NCI-H510A (cell line): ENCODE measurements at places on chromosomes 3 and 15.

- DNase-seq, result no peak
Measured at GRCh38 chr3:50417637-50418033, 58.3 kb upstream of the TMEM115 start.

GRCh38 chr3:32531010-32531647, 28.5 kb upstream of the CMTM6 start:
- no peak for DNase-seq

- DNase-seq, result no peak
Measured at GRCh38 chr15:73905225-73905827, 20.9 kb upstream of the LOXL1 start.

DNA sequence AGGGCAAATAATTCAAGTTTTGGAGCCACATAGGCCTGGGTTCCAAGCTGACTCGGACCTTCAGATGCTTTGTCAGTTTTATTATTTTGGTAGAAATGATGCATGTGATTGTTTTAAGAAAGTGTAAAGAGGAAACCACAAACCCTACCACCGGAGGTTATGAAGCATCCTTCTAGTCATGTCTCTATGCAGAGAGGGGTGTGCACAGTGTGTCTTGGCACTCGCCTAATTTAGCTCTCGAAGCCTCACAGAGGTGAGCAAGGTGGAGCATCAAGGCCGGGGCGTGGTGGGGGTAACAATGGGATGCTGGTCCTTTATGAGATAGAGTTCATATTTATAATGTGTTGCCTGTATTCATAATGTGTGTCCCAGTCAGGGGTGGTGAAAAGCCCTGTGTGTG, 63.7 kb upstream of the SMAD6 start:
- DNase-seq, result no peak

GRCh38 chr3:156608601-156609514, 53.9 kb upstream of the SSR3 start:
- no peak for DNase-seq

DNA sequence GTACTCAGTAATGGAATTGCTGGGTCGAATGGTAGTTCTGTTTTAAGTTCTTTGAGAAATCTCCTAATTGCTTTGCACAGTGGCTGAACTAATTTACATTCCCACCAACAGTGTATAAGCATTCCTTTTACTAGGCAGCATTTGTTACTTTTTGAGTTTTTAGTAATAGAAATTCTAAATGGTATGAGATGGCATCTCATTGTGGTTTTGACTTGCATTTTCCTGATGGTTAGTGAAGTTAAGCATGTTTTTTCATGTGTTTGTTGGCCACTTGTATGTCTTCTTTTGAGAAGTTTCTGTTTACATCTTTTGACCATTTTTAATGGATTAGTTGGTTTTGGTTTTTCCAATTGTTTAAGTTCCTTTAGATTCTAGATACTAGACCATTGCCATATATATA, 28.4 kb downstream of the TP63 start:
- DNase-seq, result no peak

GRCh38 chr15:95113041-95113440, 881.7 kb downstream of the MCTP2 start:
- DNase-seq, result no peak

- no peak for DNase-seq
Measured at GRCh38 chr3:63931290-63931689, 19.1 kb upstream of the SCAANT1 start.

DNA sequence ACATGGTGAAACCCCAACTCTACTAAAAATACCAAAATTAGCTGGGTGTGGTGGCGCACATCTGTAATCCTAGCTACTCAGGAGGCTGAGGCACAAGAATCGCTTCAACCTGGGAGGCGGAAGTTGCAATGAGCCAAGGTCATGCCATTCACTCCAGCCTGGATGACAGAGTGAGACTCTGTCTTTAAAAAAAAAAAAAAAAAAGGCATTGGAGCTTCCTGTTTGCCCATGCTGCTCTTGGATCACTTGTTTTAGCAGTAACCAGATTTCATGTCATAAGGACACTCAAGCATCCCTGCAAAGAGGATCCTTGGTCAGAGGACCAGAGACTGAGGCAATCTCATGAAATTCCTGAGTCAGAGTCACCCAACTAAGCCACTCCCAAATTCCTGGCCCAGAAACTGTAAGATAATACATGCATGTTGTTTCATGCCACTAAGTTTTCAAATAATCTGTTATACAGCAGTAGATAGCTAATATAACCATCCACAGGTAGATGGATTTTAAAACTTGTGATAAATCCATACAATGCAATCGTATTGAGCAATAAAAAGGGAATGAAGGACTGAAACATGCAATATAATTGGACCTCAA, 82.0 kb upstream of the XXYLT1 start:
- no peak for DNase-seq

DNA sequence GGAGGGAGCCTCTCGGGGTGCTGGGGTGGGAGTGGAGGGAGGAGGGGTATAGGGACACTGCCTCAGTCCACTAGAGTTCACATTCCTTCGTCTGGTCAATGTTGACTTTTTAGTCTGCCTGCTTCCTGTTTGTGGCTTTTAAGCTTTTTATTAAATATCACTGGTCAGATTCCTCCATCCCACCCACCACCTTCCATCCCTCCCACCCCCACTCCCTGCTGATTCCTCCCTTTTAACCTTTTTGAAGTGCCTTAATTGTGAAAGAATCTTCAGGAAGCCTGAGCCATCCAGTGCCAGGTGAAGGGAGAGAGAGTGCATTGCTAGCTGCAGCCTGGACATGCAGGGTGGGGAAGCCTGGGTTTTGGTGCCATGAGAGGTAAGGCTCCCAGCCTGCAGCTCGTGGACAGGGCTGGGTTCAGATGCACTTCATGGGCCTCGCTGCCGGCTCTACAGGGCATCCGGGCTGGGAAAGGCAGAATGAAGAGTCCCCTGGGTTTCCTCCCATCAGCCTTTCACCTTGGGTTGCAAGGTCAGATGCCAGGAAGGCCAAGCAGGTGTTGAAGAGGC, 105.9 kb downstream of the DNAJB8 start:
- no peak for DNase-seq

GRCh38 chr15:99443056-99443756, 122.6 kb upstream of the MEF2A start:
- DNase-seq, result no peak

GRCh38 chr3:159832024-159832423, 156.6 kb upstream of the IL12A start:
- DNase-seq, result no peak

- no peak for DNase-seq
Measured at GRCh38 chr15:39937696-39938095, 3.8 kb downstream of the EIF2AK4 start.

- DNase-seq, result no peak
Measured at GRCh38 chr3:4503050-4503449, 9.9 kb downstream of the ITPR1 start.

DNA sequence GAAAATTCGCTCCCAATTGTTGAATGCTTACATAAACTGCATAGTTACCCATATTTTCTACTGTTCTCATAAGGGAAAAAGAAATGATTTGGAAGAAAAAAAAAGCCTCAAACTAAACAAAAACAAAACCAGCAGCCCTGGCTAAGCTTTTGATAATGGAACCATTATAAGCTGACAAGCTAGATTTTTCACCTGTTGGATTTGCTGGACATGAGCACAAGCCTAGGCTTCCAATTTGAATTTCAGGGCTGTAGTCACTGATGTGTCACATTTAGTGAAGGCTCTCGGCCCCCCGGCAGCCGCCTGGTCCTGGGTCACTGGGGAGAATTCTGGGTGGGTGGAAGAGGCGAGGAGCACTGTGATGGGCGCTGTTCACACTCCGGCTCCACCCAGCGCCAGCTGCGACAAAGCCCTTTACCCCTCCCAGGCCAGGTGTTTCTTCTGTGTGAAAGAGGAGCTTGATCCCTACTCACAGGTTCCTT, 4.6 kb downstream of the FBXL22 start:
- DNase-seq, result peak; percentile 18

DNA sequence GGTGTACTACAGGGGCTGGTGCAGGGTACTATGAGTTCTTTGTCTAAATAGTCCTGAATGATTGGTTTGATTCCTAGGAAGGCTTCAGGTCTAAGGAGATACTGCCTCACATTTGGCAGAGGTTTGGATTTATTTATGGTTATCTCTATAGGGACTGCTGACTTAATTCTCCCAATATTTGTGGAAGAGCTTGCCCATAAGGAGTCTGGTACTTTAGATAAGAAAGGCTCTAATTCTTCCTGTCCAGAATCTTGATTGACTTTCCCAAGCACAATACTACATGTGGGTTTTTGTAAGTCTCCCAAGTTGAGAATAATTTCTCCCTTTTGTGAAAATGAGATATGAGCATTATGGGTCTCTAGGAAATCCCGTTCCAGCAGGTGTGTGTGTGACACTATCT, 36.7 kb upstream of the AP4E1 start:
- no peak for DNase-seq

GRCh38 chr3:46131884-46132450, 76.1 kb downstream of the CCR1 start:
- no peak for DNase-seq

DNA sequence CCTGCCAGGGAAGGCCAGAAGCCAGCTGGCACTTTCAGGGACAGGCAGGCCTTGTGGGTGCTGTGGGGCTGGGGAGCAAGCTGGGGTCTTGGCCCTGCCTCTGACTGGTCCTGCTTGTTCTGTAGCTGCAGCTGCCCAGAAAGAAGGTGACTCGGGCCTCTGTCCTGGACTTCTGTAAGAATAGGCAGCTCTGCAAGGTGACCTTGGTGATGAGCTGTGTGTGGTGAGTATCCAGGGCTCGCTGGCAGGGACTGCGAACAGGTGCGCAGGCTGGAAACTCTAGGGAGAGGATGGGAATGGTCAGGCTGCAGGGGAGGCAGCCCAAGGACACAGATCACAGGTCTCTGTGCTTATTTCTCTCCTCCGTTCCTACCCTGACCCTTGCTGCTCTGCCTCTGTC, 31.2 kb downstream of the SLC22A14 start:
- no peak for DNase-seq

DNA sequence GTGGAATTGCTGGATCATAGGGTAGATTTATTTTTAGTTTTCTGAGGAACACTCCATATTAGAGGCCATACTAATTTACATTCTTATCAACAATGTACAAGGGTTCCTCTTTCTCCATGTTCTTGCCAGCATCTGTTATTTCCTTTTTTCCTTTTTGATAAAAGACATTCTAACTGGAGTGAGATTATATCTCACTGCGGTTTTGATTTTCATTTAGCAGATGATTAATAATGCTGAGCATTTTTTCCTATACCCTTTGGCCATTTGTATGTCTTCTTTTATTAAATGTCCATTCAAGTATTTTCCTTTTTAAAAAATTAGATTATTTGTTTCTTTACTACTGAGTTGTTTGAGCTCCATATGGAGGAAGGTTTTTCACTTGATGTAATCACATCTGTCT, 1189.5 kb downstream of the ZPLD1 start:
- DNase-seq, result no peak

GRCh38 chr15:66651198-66651597, 50.8 kb upstream of the SMAD6 start:
- DNase-seq, result no peak

DNA sequence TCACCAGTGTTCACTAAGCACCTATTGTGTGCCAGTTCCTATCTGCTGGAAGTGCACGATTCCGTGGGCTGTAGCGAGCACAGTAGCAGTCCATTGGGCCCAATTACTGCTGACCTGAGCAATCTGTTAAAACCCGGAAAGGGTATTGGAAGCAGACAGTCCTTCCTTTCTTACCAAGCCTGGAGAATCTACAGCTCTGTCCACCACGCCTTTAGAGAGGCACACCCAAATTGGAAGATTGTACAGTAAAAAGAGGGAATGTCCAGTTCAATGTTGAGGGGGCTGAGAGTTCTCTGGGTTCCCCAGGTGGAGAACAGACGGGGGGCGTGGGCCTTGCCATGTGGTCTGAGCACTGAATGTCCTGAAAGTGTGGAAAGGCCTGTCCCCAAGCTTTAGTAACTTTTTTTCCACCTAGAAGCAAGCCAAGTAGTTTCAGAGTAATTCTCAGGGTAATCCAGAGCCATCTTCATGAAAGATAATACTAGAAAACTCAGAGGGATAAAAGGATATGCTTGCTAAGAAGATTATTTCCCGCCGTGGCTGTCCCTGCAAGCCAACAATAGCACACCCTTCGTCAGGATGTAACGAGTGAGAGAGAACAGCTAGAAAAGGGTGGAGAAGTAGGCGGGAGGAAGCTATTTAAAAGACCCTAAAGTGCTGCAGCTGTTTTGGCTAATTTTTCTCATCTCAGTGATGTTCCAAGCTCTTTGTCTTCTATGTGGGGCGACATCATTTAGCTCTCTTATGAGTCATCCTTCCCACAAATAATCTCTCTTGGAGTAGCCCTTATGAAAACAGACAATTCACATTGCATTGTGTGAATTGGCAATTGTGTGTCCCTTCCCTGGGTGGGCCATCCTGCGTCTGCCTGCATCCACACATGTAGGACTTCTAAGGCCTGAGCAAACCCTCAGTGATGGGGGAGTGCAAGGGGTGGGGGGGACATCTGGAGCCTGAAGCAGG, 181.0 kb downstream of the ATG7 start:
- no peak for DNase-seq

DNA sequence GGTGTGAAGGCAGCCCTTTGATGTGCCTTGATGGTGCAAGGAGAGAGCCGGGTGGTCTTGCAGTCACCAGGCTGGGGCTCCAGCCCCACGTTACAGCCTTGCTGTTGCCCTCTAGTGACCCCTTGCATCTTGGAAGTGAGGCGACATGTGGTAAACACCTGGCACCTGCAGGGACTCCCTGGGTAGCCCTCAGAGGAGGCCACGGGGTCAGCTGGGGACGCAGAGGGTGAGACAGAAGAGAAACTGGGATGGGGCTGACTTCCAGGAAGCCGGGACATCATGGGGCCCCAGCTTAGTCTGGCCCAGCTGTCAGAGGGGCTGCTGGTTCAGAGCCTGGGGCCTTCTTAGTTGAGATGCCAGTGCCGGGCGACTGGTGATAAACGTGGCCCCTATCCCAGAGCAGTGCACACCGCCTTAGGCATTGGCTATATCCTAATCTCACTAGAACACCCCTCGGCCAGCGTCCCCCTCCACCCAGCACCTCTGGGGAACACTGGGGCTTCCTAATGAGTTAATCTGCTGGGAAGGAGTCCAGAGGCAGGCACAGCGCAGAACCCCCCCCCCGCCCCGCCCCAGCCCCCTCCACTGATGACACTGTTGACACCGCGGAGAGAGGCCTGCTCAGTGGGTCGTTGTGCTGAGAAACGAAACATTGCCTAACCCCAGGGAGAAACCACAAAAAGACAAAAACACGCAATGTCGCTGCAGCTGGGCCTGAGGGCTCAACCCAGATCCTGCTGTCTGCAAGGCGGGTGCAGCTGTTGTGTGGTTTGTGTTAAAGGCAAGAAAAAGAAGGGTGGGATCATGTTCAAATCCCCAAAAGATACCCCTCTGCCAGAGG, 60.5 kb upstream of the KLF13 start:
- DNase-seq, result peak; percentile 27
